NCI-H774 (cell line): ENCODE measurements at places on chromosomes 7 and 10.

DNA sequence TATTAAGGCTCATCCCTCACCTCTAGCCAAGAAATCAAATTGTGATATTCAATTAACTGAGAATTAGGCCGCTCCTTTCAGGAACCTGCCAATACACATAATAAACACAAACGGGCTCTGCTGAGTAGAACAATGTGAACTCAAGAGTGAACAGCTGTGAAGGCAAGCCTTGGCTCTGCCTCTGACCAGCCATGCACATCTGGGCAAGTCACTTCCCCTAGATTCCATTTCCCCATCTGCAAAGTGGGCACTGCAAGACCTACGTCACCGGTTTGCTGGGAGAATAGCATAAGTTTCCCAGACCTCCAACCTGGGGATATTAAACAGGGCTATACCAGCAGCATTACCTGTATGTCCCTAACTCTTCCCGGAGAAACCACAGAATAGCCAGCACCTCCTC, 355.2 kb downstream of the TNS3 start:
- no peak for DNase-seq

- DNase-seq: no peak
These were observed 106.8 kb downstream of the SLIT1 start for GRCh38 chr10:97078938-97079445.

- DNase-seq: no peak
These were observed 112.2 kb upstream of the GPR26 start for GRCh38 chr10:123553810-123554430.

GRCh38 chr10:79248341-79249185, 98.7 kb upstream of the PPIF start:
- no peak for DNase-seq

- no peak for DNase-seq
These were observed 2.1 kb upstream of the CREM start for GRCh38 chr10:35124540-35124939.

DNA sequence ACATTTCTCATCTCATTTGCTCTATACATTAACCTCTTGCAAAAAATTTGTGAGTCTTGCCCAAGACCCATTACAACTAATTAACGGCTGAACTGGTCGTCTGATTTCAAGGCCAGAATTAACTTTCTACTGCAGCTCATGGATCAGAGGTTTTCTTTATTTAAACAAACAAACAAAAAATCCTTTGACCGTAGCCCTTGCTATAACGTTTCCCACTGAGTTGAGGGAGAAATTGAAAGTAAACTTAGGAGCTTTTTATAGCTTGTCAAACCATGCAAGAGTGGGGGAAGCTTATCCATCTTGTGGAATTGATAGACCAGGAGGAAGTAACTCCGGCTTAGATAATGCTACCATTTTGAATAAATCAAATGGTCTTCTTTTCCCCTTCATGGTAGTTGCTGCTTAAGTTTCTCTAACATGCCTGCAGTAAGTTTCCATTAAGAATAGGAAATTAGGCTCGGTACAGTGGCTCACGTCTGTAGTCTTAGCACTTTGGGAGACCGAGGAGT, 3.3 kb downstream of the SRGN start:
- DNase-seq: no peak
